Stimulated activated CD4-positive, alpha-beta T cell treated with anti-CD3 and anti-CD28 coated beads, Interleukin-1b, Interleukin-23, amount 100 ng/mL, for 4 hours (primary cell): ENCODE measurements at places on chromosomes 7 and 10.

DNA sequence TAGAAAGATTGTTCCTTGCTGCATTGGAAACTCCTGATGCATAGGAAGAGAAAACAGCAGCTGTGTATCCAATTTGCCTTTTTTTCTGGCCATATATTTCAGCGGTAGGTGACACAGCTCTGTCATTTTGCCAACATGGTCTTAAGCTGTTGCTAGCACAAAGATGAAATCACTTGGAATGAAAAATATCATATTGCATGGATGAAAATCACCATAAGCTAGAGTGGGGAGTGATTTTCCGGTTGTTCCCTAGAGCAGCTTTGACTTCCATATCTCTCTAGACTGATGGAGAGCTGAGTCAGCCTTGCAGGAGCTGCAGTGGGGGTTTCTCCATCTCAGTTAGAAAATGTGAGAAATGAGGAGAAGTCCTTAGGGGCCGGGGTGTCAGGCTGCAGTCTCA, 38.3 kb upstream of the BTBD16 start:
- DNase-seq: no peak

GRCh38 chr7:3157566-3158287, 114.1 kb upstream of the CARD11 start:
- DNase-seq: no peak

DNA sequence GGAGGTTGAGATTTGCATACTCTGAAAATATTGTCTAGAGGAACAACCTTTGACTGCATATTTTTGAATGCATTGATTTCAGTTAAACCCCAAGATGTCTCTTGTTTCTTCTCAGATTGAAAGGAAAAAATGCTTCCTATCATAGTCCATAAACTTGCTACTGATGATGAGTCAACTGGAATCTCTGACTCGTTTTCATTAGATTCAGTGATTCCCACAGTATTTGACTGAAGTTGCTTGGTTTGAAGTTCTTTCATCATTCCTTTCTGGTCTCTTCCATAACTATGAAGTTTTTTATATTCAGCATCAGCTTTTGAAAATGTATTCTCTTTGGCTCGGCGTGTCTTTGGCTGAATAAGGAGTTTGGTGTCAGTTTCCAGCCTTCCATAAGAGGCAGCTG, 10.7 kb downstream of the PEX1 start:
- no peak for DNase-seq

DNA sequence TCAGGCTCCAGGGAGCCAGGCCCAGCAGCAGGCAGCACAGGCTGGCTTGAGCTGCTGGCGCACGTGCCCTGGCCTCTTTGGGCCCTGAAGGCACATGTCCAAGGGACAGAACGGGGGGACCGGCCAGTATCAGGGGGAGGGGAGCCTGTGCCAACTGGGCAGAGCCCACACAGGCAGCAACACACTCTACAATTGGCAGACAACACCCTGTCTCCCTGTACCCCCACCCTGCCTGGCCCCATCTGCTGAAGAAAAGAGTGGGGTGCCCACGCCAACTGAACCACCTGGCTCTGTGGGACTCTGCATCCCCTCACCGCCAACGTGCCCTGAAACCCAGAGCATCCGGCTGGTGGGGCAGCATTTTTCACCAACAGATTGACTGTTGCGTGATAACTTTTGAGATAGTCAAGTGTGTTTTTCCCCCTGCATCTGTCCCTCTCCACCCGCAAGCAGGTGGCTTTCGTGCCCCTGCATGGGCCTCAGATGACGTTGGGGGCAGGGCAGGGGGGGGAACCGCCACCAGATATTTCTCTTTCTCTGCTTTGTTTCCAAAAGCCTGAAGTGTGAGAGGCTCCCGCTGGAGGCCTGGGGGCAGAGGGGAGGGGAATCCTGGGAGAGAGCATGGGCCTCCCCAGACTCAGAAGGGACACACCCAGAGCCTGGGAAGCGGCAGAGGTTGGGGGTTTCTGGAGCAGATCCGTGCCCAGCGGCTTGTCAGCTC, 21.8 kb downstream of the SLIT1 start:
- DNase-seq: no peak

DNA sequence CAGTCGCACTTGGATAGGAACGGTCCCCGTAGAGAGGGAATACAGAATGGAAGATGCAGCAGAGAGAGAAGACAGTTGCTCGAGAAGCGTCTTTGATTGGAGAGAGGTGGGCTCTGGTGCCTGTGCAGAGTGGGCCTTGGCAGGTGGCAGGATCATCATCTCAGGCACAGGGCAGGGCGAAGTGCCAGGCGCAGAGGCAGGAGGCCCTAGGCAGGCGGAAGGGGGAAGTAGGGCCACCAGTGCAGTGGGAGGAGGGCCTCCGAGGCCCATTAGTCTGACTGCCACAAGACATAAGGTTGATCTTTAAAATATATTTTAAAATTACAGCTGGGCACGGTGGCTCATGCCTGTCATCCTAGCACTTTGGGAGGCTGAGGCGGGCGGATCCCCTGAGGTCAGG, 10.1 kb downstream of the CARD11 start:
- DNase-seq: no peak

DNA sequence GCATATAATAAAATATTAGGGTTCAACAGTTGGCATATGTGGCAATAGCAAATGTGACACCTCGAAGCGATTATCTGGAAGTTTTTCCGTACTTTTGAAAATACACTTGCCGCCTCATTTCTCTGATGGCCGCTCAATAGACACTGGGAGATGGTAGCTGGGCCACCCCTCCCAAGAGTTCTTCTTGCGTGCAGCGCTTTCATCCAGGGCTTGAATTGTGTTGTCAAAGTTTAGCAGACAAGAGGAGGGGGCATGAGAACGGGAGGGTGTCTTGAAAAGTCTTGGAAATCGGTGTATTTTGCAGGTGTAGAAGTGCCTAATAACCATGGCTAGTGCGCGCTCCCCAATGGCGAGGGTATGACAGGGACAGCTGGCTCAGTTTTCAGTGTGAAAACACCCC, 8.5 kb downstream of the PTF1A start:
- no peak for DNase-seq

DNA sequence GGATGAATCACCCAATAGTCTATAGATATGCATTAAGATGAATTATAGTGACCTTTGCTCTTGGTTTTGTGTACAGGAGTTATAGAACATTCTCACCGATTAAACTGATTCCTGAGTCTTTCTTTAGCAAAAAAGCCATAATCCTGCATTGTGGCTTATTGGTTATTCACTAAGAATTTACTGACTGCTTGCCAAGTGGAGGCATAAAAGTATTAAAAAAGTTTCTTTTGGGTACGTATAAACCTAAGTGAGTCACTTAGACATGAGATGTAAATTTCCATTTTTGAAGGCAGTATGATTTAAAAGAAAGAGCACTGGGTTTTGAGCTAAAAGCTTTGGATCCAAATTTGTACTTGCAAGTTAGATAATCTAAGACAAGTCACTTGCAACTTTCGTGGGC, 100.7 kb downstream of the CDK6 start:
- no peak for DNase-seq

- no peak for DNase-seq
Measured at GRCh38 chr10:69491611-69492010, 40.3 kb downstream of the TSPAN15 start.

DNA sequence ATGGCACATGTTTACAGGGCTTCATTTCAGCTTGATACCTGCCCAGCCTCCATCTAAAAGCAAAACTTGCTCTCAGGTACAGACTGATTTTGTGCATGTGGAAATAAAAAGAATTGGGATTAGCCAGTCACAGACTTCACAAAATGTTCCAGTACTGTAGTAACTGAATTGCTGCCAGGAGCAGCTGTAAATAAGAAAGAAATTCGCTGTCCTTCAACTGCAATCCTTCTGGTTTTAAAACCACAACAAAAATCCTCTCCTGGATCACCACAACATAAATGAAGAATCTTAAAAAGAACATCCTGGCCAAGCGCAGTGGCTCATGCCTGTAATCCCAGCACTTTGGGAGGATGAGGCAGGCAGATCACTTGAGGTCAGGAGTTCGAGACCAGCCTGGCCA, 3.9 kb upstream of the MIOS start:
- DNase-seq: no peak
